ENCODE measurements at places on chromosomes 3 and 15.

DNA sequence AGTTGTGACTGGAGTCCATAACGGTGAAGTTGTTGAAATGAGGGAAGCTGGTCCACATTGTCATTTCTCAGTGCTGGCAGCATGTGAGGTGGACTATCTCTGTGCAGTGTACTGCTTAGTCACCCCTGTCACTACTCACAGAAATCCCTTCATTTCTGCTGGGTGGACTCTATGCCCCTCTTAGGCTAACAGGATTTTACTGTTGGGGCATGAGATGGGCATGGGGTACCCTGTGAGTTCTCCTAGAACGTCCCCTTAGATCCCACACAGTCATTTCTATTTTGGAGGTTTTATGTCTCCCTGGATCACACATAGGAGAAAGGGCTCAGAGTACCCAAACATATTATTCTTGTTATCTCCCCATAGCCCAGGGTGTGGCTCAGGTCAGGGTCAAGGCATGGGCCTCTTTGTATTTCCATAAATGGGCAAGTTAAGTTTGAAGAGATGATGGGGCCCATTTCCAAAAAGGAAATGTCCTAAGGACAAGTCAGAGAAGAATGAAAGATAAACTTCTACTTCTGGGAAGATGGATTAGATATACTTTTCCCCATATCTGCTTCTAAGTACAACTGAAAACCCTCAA, 15.2 kb downstream of the P2RY1 start:
- DNase-seq: no peak

- no peak for DNase-seq
Observed at GRCh38 chr3:58521917-58522631, 14.9 kb downstream of the ACOX2 start.

GRCh38 chr3:64650096-64650622, 37.6 kb downstream of the ADAMTS9 start:
- no peak for DNase-seq

- no peak for DNase-seq
Observed at GRCh38 chr3:69092030-69092516, 7.3 kb downstream of the ARL6IP5 start.

GRCh38 chr15:40691737-40692136, 3.2 kb upstream of the RAD51 start:
- DNase-seq: no peak

DNA sequence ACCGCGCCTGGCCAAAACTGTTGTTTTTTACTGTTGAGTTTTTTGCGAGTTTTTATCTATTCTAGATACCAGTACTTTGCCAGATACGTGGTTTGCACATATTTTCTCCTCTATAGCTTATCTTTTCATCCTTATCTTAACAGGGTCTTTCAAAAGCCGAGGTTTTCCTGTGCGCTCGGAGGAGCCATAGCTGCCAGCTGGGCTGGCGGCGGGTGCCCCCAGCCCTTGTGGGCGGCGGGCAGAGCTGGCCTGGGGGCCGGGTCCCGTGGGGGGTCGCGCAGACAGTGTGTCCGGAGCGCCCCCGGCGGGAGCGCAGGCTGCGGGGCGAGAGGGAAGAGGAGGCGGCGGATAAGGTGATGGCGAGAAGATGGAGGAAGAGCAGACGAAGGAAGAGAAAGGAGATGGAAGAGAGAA, 11.1 kb upstream of the EIF4A2 start:
- no peak for DNase-seq

DNA sequence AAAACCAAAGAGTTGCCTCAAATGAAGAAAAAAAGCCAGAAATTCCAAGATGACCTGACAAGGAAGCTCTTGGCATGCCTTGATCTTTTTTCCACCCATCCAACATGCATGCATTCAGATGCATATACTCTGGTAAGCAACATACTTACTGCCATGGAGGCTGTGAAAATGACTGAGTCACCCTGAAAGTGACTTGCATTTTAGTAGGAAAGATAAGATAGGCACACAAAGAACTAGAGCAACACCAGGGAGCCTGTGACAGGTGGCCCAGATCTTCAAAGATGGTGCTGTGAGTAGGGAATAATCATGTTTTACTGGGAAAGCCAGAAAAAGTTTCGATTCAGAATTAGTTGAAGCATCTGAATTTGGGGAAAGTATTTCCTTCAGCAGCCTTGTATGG, 185.1 kb upstream of the SLCO3A1 start:
- no peak for DNase-seq

DNA sequence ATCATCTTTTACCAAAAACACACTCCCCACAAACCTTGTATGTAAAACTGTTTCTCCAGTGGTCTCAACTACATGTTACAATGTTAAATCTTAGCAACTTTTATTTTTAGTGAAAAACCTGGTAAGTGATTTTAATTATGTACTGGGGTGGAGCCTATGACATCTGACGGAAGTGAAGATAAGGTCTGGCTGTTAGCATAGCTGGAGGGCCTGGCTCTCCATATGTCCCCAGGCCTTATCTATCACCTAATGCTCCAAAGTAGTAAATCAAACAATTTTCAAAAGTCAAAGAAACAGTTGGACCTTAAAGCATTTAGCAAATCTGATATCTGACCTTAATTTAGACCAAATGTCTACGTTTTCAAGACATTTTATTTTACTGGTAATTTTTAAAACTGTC, 173.6 kb upstream of the SMAD3 start:
- DNase-seq: no peak

DNA sequence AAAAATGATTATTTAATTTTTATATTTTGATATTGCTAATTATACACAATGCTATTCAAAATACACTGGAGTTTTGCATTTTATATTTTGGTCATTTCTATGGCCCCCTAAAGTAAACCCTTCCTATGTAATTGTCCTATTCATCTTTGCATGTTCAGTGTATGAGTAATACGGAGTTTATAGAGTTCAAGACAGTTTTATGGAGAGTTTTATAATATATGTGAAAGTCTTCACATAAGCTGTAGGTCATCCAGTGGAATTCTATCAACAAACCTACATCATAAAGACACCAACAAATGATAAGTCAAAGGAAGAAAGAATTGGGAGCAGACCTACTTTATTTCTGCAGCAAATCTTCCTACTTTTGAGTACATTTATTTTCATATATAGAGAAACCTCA, 1200.4 kb upstream of the EPHA6 start:
- no peak for DNase-seq

GRCh38 chr15:55993804-55994560, 570 bp upstream of the NEDD4 start:
- DNase-seq: no peak

GRCh38 chr3:136559896-136560295, 192.3 kb downstream of the STAG1 start:
- DNase-seq: no peak

DNA sequence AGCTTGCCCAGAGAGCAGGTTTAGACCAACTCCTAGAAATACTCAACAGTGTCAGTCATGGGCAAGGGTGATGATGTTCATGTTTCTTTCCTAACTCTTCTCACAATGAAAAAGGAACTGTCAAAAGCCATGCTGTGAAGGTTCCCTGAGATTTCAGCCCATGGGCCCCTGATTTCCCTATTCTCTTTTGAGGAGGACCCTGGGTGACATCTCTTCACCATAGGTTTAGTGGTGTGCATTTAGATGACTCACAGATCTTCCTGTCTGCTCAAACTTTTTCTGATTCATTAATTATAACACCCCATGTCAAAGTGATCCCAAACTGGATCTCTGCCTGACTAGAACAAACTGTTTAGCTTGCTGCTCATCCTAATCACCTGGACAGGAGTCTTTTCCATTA, 108.0 kb downstream of the BBX start:
- no peak for DNase-seq

DNA sequence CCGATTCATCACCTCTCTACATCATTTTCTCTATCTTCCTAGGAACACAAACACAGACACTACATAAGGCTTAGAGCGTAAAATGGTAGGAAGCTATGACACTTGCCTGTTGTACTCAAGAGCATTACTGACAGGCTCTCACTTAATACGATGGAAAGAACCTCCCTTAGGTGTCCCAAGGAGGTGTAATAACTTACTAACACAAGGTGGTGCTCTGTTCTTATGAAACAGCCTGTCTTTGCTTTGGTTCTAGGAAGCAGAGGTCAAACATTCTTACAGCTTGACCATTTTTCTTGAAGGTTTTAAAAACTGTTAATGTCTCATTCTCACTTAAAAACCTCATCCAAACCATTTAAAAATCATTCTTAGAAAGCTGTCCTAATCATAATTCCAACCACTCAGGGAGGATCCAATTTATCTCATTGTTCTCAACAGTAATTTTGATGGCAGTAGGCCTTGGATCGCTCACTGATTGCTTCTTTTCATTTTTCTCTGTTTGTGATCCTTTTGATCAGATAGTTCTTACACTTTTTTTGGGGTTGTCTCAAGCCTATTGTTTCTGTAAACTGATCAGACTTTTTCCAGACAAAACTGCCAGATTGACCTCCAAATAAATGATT, 317.8 kb upstream of the AGTR1 start:
- no peak for DNase-seq

DNA sequence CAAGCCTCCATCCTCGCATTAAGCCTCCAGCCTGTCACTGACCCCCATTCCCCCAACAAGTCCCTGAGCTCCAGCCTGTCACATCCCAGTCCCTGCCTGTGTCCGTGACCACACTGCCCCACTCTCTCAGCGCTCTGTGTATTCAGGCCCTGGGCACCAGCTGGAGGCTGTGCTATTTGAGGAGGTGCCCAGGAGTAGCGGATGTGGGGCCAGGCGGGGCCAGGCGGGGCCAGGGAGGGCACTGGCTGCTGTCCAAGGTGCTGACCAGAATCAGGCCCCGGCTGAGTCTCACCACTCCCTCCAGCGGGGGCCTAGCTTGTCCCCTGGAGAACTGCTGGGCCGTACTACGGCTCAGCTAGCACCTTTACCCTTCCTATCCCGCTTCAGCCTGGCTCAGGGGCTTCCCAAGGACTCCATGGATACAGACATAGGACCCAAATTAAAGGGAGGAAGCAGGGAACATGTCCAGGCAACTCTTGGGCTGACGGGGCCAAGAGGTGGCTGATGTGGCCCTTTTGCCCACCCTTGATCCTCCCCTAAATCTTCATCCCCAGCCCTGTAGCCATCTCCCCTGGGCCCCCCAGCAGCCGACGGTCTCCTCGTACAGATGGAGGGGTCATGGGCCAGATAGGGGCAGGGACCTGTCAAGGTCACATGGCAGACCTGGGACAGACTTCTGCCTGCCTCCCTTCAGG, 1.1 kb downstream of the HHATL start:
- peak; percentile 5 for DNase-seq

GRCh38 chr3:73552700-73553099, 72.0 kb downstream of the PDZRN3 start:
- no peak for DNase-seq

DNA sequence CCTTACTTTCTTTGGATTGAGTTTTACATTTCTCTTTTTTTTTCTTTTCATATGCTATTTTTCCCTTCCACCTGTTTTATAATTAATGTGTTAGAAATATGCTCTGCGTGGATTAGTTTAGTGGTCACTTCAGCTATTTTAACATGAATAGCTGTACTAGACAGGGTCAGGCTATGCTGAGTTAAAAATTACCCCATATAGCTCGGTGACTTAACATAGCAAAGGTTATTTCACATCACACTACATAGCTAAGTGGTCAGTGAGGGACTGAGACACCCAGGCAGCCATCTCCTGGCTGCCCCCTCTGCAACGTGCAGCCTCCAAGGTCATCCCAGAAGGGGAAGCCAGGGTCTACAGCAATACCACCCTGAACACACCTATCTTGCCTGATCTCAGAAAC, 46.9 kb upstream of the KIF23 start:
- DNase-seq: no peak

GRCh38 chr3:185423178-185423577, 60.2 kb downstream of the MAP3K13 start:
- DNase-seq: no peak

Measured in stimulated activated CD4-positive, alpha-beta T cell treated with anti-CD3 and anti-CD28 coated beads, TNF-alpha, amount 100 ng/mL, for 24 hours (primary cell).